ENCODE measurements at places on chromosomes 4 and X.

- H3K36me3 ChIP-seq = no peaks in the 10 kb centered on the region
- H3K27ac ChIP-seq = no peak overlapping the region
- H3K27me3 ChIP-seq = no peaks in the 10 kb centered on the region
Observed at GRCh38 chr4:171538601-171539100, 274.6 kb upstream of the GALNTL6 start.

DNA sequence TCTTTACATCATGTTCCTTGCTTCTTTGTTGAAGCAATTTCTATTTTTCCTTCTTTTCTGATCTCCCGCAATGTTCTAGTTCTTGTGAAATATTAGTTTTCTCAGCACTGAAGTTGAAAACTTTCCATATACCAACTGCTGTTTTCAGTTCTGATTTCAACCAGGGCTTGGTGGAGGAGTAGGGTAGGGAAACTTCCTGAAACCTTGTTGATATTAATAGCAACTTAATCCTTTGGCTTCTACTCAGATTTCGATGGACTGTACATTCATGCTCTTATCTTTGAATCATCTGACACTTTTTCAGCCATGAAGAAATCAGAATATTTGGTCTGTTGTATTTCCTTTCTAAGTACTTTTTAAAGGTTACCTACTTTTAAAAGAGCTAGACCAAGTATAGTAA, 315.8 kb downstream of the RPA4 start:
- peaks cover 1% of the 10 kb centered on the region for H3K36me3 ChIP-seq
- H3K27me3 ChIP-seq = no peaks in the 10 kb centered on the region
- no peak overlapping the region for H3K4me3 ChIP-seq

GRCh38 chr4:88171206-88171605, 12.8 kb upstream of the ABCG2 start:
- no peak overlapping the region for H3K27ac ChIP-seq
- no peak for DNase-seq

DNA sequence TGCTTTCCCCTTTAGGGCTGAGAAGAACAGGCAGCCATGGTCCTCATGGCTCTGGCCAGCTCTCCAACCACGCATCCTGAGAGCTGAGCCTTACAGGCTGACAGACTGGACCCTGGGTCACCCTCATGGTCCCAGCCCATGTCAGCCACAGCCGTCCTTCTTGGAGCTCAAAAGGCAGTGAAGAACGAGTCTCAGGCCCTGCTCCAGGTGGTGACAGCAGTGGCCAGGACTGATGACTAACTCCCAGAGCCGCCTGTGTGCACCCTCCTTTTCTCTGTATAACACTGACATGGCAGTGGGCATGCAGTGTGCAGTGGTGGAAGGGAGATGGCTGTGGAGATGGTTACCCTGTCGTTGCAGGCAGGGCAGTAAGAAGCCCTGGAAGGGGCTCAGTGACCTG, 10.3 kb upstream of the DUSP9 start:
- peaks cover 3% of the 10 kb centered on the region for H3K4me1 ChIP-seq
- no peak overlapping the region for H3K4me3 ChIP-seq
- DNase-seq = no peak
- peaks cover 8% of the 10 kb centered on the region for H3K27me3 ChIP-seq
- no peak overlapping the region for H3K27ac ChIP-seq

DNA sequence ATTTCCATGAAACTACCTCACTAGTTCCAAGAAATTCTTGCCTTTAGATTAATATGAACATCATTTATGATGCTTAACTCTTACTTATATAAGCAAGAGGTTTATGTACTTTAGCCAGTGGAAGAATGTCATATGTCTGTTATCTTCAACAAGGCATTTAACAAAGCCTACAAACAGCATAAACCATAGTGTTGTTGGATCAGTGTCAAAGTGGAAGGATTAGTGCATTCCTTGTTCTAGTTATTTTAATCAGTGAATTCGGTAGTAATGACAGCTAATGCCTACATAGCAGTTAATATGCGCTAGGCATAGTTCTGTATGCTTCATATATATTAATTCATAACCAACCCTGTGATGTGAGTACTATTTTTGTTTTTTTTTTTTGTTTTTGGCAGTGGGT, 3.1 kb downstream of the PI4K2B start:
- H3K4me1 ChIP-seq = peaks cover 51% of the 10 kb centered on the region
- H3K27ac ChIP-seq = no peak overlapping the region
- no peaks in the 10 kb centered on the region for H3K27me3 ChIP-seq
- peaks cover 16% of the 10 kb centered on the region for H3K36me3 ChIP-seq

GRCh38 chr4:85681221-85681657, 206.3 kb downstream of the ARHGAP24 start:
- peaks cover 36% of the 10 kb centered on the region for H3K36me3 ChIP-seq
- peak overlapping the region; percentile 85 for H3K27ac ChIP-seq
- H3K4me1 ChIP-seq = peaks cover 30% of the 10 kb centered on the region
- H3K4me3 ChIP-seq = peak overlapping the region; percentile 39
- H3K27me3 ChIP-seq = no peaks in the 10 kb centered on the region

GRCh38 chr4:84971319-84971932, 4.9 kb upstream of the WDFY3 start:
- peaks cover 4% of the 10 kb centered on the region for H3K36me3 ChIP-seq
- no peak for DNase-seq
- peaks cover 30% of the 10 kb centered on the region for H3K27me3 ChIP-seq
- H3K4me1 ChIP-seq = peaks cover 12% of the 10 kb centered on the region
- H3K27ac ChIP-seq = no peak overlapping the region

Data from stimulated activated naive B cell treated with anti-CD40 and anti-IgM and Interleukin-4, amounts not matched to agents 10 μg/mL and 1 μg/mL and 100 μg/mL, for 72 hours (primary cell).